ENCODE measurements at places on chromosomes 4 and X.
A peak's percentile ranks its signal among the peaks of the same experiment; 100 is the strongest.

DNA sequence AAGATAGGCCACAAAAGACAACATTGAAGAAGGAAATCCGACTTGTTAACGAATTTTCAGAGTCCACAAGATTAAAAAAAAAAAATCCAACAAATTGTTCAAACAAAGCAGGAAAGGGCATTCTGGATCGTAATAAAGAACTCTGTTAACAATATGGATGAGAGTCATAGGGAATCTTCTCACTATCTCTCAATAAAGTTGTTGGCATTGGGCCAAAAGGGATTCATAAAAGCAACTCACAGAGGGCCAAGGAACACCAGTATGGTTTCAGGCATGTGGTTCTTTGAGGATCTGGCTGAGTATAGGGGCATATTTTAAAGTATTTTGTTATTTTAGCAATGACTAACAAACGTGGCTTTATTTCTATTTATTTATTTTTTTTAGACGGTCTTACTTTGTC, 49.5 kb downstream of the SHISA3 start:
- DNase-seq, result no peak

DNA sequence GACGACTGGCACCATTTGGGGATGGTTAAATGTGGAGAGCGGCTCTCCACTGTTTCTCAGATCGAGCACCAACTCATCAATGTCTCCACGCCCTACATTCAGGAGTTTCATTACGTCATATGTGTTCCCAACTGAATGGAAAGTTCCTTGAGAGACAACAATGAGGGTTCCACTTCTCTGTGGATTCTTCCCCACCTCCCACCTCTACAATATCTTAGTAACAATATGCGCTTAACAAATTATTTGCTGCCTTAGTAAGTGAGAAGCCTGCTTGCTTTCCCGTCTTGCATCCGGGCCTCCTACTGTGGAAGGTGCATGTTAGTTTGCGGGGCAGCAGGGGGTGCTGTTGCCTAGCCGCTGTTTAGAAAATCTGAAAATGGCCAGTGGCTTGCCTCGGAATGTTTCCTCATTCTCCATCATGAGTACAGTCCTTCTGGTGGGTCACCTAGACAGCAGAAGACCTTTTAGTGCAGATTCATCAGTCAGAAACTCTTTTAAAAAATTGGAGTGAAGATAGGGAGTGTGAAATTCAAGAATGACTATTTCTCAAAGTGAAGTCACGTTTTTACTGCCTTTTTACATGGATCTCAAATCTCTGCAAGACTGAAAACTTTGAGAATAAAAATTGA, 55.7 kb downstream of the PHOX2B start:
- DNase-seq, result peak; percentile 57

DNA sequence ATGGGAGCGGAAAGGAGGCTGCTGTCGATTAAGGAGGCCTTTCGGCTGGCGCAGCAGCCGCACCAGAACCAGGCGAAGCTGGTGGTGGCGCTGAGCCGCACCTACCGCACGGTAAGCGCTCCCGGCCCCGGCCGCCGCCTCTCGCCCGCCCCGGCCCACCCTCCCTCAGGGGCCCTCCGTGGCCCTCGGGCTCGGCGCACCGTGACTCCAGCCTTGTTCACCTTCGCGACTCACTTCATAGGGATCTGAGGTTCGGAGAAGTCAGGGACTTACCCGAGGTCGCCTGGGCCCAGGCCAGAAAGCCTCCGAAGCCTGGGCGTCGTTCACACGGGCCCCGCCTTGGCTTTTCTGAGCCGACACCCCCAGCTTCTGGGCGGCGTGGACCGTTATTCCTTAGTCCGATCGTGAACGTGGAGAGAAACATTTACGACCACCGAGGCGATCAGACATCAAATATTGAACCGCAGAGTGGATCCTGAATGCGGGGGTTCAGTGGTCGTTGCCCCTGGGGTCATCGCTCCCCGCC, 362 bp downstream of the NCAPG start:
- no peak for DNase-seq

GRCh38 chr4:94216394-94216793, 8.7 kb downstream of the SMARCAD1 start:
- DNase-seq, result no peak

- no peak for DNase-seq
Measured at GRCh38 chrX:133771086-133771646, 214.2 kb downstream of the GPC3 start.

- no peak for DNase-seq
Measured at GRCh38 chrX:123175366-123176122, 8.5 kb upstream of the GRIA3 start.

GRCh38 chr4:133618963-133619362, 469.9 kb downstream of the PCDH10 start:
- no peak for DNase-seq

DNA sequence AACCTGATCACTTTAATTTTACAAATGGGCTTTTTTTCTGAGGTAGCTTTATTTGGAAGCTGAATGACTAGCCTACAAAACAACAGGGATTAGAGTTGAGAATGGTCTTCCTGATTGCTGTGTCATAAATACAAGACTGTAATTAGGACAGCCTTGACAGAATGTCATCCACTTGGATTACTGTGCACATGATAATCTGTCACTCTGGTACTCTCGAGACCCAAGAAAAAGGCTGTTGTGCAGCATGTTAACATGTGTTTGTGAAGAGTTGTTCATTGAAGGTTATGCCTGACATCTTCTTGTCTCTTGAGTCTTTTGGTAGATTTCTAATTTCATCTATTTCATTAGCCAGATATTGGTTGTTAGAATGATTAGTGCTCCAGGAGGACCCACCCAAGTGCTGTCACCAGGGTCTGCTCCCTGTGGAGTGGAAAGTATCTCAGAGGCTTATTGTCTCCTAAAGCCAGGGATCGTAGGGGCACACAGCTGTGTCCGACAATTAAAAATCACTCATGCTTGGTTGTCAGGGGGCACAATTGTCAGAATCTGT, 212.2 kb upstream of the GPRIN3 start:
- no peak for DNase-seq

- no peak for DNase-seq
Measured at GRCh38 chrX:7119950-7120877, 27.3 kb upstream of the STS start.

GRCh38 chrX:78517124-78517523, 142.0 kb downstream of the RTL3 start:
- DNase-seq, result no peak

GRCh38 chrX:107654566-107654871, 26.2 kb downstream of the PRPS1 start:
- DNase-seq, result no peak

- DNase-seq, result no peak
Measured at GRCh38 chr4:184165291-184165690, 52.4 kb downstream of the ENPP6 start.

DNA sequence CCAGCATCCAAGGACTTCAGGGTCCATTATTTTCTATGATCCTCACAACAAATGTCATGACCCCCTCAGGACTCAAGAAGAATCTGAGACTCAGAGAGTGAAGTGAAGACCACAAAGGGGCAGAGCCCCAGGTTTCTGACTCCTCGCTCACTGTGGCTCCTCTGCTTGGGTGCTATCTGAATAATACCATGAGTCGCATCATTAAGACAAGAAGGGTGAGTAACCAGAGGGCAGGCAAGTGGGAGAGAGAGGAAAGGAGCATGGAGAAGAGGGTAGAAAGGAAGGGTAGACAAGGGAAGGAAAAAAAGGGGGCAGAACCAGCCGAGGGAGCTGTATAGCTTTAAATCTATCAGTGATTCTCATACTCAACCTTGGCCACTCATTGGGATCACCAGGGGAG, 15.5 kb upstream of the HSD17B10 start:
- DNase-seq, result no peak

DNA sequence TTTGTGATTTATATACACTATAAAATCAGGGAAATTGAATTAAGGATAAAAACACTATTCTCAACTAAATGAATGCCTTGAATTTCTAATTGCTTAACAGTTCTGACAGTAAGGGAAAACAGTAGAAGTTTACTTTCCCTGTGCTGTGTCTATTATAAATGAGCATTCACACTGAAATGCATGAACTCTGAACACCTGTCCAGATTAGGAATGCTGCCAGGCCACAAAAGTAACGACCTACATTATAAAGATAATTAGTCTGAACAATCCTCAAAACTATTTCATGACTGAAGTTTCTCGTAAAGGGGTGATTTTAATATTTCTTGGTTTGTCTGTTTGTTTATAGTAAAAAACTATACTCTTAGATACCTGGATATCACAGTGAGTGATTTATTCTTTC, 2.0 kb downstream of the NDST3 start:
- DNase-seq, result no peak

GRCh38 chr4:176287546-176287945, 18.5 kb upstream of the ASB5 start:
- DNase-seq, result no peak

DNA sequence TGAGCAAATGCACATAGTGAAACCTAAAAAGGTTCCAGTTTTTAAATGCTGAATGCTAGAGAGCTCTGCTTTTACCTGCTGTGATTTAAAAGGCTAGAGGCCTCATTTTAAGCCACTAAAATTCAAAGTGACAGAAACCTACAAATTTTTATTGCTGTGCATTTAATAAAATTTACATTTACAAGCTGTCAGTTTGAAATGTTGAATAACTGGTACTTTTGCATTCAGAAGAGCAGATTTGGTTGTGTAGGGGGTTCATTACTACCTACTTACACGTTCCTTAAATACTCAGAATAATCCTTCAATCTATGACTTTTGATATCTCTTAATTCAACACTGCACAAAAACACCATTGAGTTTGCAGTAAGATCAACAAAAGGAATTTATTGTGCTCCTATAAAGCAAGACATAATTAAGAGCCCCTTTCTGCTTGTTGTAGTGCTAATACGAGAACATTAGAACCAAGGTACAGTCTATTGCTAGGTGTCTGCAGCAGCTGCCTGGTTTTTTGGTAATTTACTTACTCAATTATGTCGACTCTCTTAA, 27.9 kb downstream of the NKX3-2 start:
- DNase-seq, result no peak

DNA sequence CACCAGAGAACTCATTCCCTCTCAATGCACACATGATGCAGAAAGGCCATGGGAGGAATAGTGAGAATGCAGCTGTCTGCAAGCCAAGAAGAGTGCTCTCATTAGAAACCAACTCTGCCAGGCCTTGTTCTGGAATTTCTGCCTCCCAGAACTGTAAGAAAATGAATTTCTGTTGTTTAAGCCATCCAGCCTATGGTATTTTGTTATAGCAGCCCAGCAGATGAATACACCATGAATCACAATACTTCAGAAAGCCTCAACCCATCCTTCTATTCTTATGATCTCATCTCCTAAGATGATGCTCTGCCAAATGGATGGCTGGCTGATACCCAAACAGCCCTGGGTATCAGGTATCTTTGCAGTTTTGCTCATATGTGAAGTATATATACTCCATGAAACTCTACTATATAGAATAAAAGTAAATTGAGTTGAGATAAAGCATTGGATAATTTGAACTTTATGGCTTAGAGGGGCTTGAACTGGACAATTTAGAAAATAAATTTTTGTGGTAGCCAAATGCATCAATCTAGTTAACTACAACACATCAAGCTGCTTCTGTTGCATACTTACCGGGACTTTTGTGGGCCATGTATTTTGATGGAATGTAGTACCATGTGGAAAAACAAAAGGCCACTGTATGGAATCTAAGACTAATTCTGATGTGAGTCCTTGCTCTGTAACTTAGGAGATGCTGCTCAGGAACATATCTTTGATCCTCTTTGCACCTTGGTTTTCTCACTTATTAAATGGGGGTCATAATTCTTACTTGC, 245.9 kb downstream of the HS3ST1 start:
- no peak for DNase-seq

DNA sequence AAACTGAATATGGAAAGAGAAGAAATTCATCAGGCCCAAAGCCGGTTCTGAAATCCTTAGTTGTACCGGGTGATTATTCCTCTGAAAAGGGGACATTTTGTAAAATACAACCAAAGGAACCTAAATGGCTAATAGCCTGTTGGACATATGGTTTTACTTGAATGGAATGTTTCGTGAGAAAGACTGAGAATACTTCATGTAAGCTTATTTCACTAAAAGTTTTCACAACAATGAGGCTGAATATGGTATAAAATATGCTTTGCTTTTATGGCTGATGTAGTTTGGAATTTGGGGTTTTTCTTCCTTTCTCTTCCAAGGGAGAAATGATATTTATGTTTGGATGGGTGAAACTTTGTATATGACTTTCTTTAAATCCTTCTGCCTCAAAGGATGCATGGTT, 2.7 kb downstream of the GRIA3 start:
- DNase-seq, result no peak

DNA sequence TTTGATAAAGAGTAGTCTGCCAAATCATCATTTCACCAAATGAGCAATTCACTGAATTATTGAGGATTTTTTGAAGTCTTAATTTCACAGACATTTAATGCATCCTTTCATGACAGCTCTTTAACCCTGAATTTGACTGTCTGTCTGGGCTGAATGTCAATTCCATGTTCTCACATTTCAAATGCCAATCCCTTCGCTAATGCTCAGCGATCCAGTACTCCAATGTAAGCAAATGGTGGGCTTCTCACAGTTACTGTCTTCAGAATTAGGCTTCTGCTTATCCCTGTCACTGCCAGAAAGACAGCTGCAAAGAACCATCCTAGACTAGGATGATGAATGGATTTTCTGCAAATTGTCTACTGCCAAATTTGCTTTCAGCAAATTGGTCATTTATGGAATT, 36.2 kb upstream of the USP38 start:
- DNase-seq, result no peak

DNA sequence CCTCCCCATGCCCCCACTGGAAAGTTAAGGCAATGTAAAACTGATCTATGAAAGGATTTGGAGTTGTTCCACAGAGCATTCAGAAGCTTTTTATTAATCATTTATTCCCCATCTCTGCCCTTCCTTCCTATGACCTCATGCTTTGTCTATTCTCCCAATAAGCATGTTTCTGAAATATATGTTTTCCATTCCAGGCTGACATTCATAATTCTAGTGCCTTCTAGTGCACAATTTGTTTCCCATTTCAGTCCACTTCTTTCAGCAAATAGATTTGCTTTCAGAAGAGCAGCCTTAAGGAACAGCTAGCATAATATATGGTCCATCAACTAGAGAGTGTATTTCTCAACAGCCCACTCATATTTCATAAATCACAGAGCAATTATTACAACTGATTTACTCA, 77.1 kb upstream of the ATXN3L start:
- DNase-seq, result no peak

- DNase-seq, result no peak
Measured at GRCh38 chr4:108224611-108225053, 55.9 kb upstream of the LEF1 start.

- no peak for DNase-seq
Measured at GRCh38 chrX:56802428-56802827, 73.4 kb downstream of the NBDY start.

- DNase-seq, result peak; percentile 33
Measured at GRCh38 chr4:6332042-6332668, 62.5 kb downstream of the WFS1 start.

DNA sequence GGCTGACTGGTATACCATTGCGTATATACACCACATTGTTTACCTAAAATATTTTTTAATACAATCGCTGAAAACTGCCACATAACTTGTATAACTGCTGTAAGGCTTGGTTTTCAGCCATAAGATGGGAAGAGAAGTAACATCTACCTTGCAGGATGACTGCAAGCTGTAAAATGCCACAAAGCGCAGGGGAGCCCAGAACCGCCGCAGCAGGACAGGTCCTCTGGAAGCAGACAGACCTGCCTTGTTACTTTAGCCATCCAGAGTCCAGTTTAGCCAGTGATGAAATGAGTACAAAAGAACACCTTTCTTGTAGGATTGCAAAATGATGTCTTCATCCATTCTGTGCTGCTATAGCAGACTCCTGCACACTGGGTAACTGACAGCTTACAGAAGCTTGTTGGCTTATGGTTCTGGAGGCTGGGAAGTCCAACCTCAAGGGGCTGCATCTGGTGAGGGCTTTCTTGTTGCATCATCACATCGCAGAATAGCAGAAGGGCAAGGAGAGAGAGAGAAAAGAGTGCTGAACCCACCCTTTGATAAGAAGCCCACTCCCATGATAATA, 4.1 kb upstream of the CTBP1 start:
- DNase-seq, result no peak
